Keratinocyte (primary cell): ENCODE measurements at places on chromosomes 13 and 19. TPM values are rescaled to one million over a fixed set of nuclear protein-coding genes. Genes with fewer than 3 reads are reported as not detected.

DNA sequence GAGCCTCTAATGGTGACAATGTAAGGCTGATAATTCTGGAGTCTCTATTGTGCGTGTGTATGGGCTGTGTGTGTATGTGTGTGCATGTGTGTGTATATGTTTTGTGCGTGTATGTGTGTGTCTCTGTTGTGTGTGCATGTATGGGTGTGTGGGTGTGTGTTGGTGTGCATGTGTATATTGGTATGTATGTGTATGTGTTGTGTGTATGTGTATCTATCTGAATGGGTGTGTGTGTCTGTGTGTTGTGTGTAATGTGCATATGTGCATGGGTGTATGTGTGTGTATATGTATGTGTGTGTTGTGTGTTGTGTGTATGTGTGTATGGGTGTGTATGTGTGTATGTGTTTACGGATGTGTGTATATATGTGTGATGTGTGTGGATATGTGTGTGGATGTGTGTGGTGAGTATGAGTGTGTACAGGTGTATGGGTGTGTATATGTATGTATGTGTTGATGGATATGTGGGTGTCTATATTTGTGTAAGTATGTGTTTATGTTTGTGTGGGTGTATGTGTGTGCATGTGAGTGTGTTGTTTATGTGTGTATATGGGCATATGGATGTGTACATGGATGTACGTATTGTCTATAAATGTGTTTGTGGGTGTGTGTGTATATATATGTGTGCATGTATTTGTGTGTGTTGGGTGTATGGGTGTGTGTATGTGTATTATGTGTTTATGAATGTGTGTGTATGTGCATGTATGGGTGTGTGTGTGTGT is 366.7 kb downstream of the UQCRFS1 start:
- H3K27ac ChIP-seq = no peak overlapping the region
- no peaks in the 10 kb centered on the region for H3K4me1 ChIP-seq
- H3K36me3 ChIP-seq = no peaks in the 10 kb centered on the region
- no peaks in the 10 kb centered on the region for H3K27me3 ChIP-seq

SERP2 gene
- polyA plus RNA-seq = 0.45 to 0.88 TPM (median 0.66 TPM) in 3 replicates

TGFB1 gene
- polyA plus RNA-seq = 4.3 to 11.0 TPM (median 5.8 TPM) in 3 replicates

DNA sequence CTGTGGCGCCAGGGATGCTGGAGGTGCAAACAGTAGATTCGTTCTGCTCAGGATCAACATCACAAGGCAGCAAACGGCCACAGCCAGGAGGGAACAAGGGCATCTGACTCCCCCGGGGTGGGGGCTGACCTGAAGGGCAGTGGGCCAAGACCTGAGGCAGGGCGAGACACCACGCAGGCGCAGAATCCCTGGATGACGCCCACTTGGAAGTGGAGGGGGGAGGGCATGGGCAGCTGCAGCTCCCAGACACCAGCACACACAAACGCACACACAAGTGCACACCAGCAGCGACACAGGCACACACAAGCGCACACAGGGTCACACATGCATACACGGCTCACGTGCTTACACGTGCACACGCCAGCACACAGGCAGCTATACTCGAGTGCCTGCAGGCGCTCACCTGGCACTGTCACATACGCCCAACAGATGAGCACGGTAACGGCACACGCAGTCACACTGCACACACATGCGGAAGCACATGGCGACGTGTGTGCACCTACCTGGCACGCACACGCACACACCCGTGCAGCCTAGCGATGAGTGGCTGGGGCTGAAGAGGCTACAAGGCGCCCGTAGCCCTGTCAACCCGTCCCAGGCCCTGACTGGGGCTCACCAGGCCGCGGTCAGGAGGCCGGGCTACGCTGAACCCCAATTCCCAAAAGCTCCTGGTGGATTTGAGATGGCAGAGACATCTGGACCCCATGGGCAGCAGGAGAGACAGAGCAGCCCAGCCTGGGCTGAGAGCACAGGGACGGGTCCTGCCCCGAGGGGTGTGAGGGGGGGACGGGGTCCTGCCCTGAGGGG is 5.5 kb downstream of the C2CD4C start:
- DNase-seq = no peak
- no peak overlapping the region for H3K27ac ChIP-seq
- H3K4me3 ChIP-seq = no peak overlapping the region

SIGLEC7 gene
- not detected in 3 replicates for polyA plus RNA-seq

DNA sequence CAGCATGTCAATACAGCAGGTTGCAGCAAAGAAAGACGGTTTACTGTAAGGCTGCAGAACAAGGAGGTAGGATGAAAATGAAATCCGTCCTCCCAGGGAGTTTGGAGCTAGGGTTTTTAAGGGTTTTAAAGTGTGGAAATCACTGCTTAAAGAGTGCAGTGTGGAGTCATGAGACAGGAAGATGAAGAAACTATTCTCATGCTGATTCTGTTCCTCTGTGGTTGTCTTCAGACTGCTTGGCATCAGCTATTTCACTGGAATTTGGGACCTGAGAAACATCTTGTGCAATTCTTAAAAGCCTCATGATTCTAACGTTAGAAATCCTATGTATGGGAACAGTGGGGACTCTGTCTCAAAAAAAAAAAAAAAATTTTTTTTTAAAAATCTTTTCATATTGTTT is 11.4 kb downstream of the ZNF331 start:
- no peaks in the 10 kb centered on the region for H3K36me3 ChIP-seq
- H3K4me3 ChIP-seq = no peak overlapping the region
- no peak overlapping the region for H3K27ac ChIP-seq
- no peaks in the 10 kb centered on the region for H3K27me3 ChIP-seq
